ENCODE measurements at places on chromosomes 7 and 10. TPM values are rescaled to one million over a fixed set of nuclear protein-coding genes. Genes with fewer than 3 reads are reported as not detected.

GRCh38 chr7:151724920-151725584 is 151.9 kb downstream of the PRKAG2 start:
- no peak for DNase-seq
- peaks cover 24% of the 10 kb centered on the region for H3K4me1 ChIP-seq
- no peaks in the 10 kb centered on the region for H3K36me3 ChIP-seq
- H3K27ac ChIP-seq = no peak overlapping the region
- no peaks in the 10 kb centered on the region for H3K27me3 ChIP-seq

The GHRHR gene
- not detected for total RNA-seq

GRCh38 chr7:157834501-157835163 is 497.8 kb downstream of the DNAJB6 start:
- no peaks in the 10 kb centered on the region for H3K36me3 ChIP-seq
- H3K27ac ChIP-seq = no peak overlapping the region
- no peak for DNase-seq
- H3K27me3 ChIP-seq = no peaks in the 10 kb centered on the region
- no peaks in the 10 kb centered on the region for H3K4me1 ChIP-seq
- no peak overlapping the region for H3K4me3 ChIP-seq

DNA sequence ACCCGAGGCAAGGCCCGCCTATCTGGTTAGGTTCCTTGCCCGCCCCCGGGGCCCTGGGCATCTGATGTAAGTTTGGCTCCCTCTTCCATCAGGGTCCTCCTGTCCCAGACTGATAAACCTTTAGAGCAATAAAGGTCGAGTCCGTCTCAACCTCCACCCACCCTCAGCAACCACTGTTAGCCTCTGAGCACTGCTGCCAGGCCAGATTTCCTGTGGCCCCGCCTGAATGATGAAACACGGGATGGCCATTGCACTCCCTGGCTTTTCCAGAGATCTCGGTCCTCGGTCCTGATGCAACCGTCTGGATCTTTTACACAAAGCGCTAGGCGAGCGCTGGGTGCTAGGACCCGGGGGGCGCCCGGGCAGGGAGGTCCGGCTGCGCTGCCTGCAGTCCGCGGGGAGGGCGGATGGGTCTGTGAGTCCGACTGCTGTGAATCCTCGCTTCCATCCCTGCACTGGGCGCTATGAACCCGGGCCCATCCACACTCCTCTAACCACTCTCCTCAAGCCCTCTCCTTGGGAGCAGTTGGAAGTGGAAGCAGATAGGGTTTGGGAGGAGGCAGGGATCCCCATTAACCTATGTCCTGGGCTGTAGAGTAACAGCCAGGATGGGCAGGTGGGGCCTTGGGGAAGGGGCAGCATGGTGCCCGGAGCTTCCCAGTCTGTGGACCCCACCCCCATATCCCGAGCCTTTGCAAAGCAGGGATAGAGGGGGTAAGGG is 875 bp upstream of the DDIT4 start:
- H3K27ac ChIP-seq = peak overlapping the region; percentile 97
- peaks cover 37% of the 10 kb centered on the region for H3K4me1 ChIP-seq
- no peaks in the 10 kb centered on the region for H3K27me3 ChIP-seq
- H3K36me3 ChIP-seq = peaks cover 37% of the 10 kb centered on the region

GRCh38 chr10:13421382-13421917 is 73.4 kb upstream of the SEPHS1 start:
- H3K4me3 ChIP-seq = no peak overlapping the region
- no peak overlapping the region for H3K27ac ChIP-seq
- no peaks in the 10 kb centered on the region for H3K36me3 ChIP-seq
- H3K27me3 ChIP-seq = peaks cover 13% of the 10 kb centered on the region

DNA sequence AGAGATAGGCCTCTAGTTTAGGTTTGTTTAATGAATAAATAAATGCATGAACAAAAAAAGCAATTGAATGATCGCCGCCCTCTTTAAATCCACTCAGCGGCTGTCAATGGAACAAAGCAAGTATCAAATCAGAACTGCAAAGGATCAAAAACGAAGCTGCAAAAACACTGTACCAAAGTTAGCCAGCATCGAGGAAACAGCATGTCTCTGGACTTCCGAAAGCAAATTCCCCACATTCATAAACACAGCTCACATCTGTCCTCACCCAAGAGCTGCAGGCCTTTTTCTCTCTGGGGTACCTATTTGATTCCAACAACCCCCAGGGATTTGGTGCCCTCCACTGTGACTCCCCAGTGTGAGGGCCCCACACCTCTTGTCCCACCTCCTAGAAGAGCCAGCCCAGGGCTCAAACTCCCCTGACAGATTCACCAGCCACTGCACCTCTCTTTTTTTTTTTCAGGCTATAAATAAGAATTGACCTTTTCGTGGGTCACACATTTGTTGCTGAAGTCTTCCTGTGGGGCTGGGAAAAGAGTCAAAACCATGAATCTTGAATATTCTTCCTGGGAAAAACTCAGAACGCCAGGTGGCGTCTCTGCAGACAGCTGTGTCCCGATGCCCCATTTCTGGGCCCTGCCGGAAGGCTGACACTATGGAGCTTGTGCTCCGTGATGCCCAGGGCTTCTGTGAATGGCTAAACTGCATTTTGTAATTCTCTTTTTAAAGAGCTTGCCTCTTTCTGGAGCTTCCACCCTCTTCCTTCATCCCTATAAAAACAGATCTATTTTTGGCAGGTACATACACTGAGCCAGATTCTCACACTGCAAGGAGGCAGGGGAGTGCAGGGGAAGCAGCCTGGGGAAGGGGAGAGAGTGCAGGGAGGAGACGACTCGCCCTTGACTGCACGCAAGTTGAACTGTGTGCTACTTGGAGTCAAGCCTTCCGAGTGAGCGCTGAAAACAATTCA is 51.7 kb downstream of the HSPA12A start:
- no peak for DNase-seq
- no peak overlapping the region for H3K27ac ChIP-seq
- no peaks in the 10 kb centered on the region for H3K36me3 ChIP-seq
- H3K27me3 ChIP-seq = peaks cover 25% of the 10 kb centered on the region
- H3K4me1 ChIP-seq = no peaks in the 10 kb centered on the region

DNA sequence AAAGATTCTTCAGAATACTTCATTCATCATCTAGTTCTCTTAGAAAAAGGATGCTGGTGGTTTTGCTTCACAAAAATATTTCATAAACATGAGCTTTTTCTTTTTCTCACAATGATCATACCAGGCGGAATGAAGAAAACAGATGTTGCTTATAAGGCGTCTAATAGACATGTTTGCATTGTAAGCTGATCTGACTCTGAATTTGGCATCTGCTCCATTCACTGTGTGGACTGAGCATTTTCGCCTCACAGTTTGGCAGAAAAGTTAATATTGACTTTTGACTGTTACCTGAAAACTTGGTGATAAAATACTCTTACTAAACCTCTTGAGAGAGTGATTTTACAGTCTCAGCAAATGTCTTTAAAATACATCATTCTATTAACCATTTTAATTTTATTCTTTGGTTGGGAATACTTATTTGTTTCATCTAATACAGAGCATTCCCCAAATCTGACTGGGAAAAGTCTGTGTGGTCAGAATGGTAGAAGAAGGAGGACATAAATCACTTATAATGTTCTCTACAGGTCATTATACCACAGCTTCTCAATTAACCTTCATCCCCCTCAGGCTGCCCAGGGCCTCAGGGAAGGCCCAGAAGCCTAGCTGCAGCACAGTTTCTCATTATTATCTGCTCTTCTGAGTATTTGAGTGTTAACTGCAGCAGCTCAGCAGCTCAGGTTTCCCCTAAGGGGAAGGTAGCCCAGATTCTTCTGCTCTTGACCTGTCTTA is 121.6 kb upstream of the KAT6B start:
- no peaks in the 10 kb centered on the region for H3K4me1 ChIP-seq
- DNase-seq = no peak
- no peak overlapping the region for H3K4me3 ChIP-seq
- peaks cover 6% of the 10 kb centered on the region for H3K36me3 ChIP-seq
- H3K27me3 ChIP-seq = no peaks in the 10 kb centered on the region

The TFR2 gene
- 11.3 TPM for total RNA-seq

DNA sequence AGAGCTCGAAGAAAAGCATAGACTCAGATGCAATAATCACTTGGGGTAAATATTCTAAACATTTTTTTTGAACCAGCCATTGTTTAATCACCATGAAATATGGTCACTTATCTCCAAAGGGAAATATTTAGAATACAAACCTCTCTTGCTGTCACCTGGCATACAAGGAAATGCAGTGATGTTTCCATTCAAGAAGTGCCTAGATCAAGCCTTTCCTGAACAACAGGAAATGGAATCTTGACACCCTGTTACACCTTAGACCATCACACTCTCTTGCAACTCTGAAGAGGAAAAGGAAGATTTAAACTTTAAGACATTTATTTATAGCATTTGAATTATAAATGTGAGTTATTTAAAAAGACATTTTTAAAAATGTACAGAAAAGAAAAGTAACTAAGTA is 263.0 kb upstream of the BMPER start:
- DNase-seq = no peak
- no peaks in the 10 kb centered on the region for H3K4me1 ChIP-seq
- H3K4me3 ChIP-seq = no peak overlapping the region
- H3K27ac ChIP-seq = no peak overlapping the region
- H3K27me3 ChIP-seq = no peaks in the 10 kb centered on the region
- peaks cover 6% of the 10 kb centered on the region for H3K36me3 ChIP-seq

DNA sequence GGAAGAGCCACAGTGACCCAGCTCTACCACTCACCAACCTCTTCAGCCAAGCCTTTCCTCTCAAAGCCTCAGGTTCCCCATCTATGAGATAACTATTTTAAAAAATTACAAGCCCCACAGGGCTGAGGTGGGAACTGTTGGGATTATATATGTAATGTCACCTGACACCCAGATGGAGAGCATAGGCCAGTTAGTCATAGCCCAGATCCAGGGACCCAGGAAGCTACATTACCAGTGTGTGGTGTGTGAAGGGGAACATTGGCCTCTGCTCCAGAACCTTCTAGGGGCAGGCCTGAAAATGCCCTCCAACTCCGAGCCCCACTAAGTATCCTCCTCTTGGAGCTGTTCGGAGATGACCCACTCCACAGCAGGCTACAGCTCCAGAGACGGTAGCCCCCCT is 162.4 kb downstream of the NRF1 start:
- H3K27ac ChIP-seq = no peak overlapping the region
- no peak overlapping the region for H3K4me3 ChIP-seq
- peaks cover 22% of the 10 kb centered on the region for H3K27me3 ChIP-seq
- no peaks in the 10 kb centered on the region for H3K36me3 ChIP-seq
- DNase-seq = no peak
- no peaks in the 10 kb centered on the region for H3K4me1 ChIP-seq

DNA sequence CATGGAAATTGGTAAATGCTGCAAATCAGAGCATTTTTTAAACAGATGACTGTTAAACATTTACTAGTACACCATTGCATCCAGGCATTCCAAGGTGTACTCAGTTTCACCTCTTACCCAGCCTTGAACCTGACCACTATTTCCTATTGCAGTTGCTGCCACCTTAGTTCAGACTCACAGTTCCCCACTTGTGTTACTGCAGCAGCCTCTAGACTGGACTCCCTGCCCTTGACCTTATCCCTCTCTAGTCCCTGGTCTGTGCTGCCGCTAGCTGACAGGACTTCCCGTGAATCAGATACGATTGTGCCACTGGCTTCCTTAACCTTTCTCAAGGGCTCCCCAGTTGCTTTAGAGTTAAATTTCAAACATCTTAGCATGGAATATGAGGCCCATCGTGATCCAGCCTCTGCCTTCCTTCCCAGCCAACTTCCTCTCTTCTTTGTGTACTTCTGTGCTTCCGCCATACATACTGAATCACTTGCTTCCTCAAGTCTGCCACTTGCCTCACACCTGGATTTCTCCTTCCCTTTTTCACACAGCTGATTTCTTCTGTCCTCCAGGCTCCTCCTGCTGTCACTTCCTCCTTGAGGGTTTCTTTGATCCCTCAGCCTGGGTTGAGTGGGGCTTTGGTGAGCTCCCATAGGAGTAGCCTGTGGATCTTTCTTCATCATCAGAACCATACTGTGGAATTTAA is 118.7 kb upstream of the GJD4 start:
- DNase-seq = no peak
- no peak overlapping the region for H3K4me3 ChIP-seq
- no peaks in the 10 kb centered on the region for H3K27me3 ChIP-seq
- peaks cover 14% of the 10 kb centered on the region for H3K36me3 ChIP-seq
- no peak overlapping the region for H3K27ac ChIP-seq

The PALD1 gene
- 6.8 TPM for total RNA-seq

- peaks cover 31% of the 10 kb centered on the region for H3K36me3 ChIP-seq
- no peak for DNase-seq
- peak overlapping the region; percentile 95 for H3K27ac ChIP-seq
- H3K27me3 ChIP-seq = no peaks in the 10 kb centered on the region
Observed at GRCh38 chr7:106864298-106865081, 592 bp upstream of the PIK3CG start.

DNA sequence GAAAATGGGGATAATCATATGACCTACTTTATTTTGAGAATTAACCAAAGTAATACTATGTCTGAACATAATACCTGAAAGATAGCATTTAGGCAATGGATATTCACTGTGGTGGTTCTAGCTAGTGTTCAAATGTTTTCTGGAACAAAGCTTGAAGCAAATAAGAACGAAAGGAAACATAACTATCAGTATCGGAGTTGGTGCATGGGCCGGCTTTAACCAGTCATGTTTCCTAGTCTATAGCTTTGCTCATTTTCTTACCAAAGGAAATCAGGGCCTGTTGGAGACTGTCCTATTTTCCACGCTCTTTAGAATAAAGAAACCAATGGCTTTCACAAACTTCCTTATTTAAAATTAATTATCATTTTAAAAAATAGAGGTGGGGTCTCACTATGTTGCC is 8.9 kb downstream of the IL2RA start:
- DNase-seq = no peak
- H3K4me1 ChIP-seq = peaks cover 83% of the 10 kb centered on the region
- no peaks in the 10 kb centered on the region for H3K27me3 ChIP-seq
- H3K36me3 ChIP-seq = peaks cover 88% of the 10 kb centered on the region
- H3K4me3 ChIP-seq = peak overlapping the region; percentile 76

GRCh38 chr10:75682649-75683557 is 251.5 kb downstream of the LRMDA start:
- H3K36me3 ChIP-seq = no peaks in the 10 kb centered on the region
- no peak for DNase-seq
- H3K4me1 ChIP-seq = no peaks in the 10 kb centered on the region
- no peak overlapping the region for H3K27ac ChIP-seq
- peaks cover 2% of the 10 kb centered on the region for H3K27me3 ChIP-seq
- H3K4me3 ChIP-seq = no peak overlapping the region

DNA sequence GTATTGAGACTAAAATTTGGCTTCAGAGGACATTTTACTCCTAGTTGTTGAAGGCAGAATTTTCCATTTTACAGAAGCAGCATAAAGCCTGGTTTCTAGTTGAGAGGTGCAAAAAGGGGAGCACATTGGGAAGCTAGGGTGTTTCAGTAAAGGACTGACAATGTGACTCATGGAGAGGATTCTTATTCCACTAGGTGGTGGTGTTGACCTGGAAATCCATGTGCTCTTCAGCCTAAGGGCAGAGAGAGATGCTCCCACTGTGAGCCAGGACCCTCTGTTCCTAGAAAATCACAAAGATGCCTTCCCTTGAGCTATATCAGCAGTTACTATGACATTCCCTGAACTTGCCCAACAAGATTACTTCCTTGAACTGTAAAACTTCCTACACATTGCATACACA is 687.8 kb downstream of the IPMK start:
- no peaks in the 10 kb centered on the region for H3K36me3 ChIP-seq
- H3K4me3 ChIP-seq = no peak overlapping the region
- H3K4me1 ChIP-seq = no peaks in the 10 kb centered on the region

The CTAGE4 gene
- total RNA-seq = 0.87 TPM

The C7orf33 gene
- total RNA-seq = not detected

Measured in activated CD8-positive, alpha-beta T cell treated with anti-CD3 and anti-CD28 coated beads for 36 hours (primary cell).